Brain microvascular endothelial cell (primary cell): ENCODE measurements at places on chromosomes 7 and 10.

DNA sequence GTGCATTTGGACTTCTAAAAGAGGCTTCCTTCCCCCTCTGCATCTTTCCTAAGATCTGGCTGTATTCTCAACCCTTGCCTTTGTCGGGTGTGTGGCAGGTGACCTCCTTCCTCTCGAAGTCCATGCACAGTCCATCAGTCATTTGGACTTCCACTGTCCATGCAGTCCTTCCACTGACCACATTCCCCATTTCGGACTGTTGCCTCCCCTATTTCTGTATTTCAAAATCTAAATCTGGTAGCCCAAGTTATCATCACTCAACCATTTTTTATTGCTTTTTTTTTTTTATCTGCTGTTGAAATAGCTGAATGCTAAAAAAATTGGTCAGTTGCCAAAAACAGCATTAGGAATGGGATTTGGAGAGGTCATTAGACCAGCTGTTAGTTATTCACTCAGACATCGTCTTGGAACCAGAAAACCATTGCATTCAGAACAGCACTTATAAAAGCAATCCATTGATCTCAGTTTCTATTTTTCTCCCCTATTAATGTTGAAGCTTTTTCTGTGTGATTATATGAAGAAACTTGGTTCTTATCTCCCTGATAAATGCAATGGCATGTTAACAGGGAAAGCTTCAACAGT, 575.6 kb downstream of the KIF20B start:
- DNase-seq, result peak; percentile 9

- DNase-seq, result peak; percentile 86
These were observed 50.6 kb downstream of the PRTFDC1 start for GRCh38 chr10:24901686-24902399.

- no peak for DNase-seq
These were observed 266.7 kb upstream of the PHF14 start for GRCh38 chr7:10706875-10707493.

- peak; percentile 62 for DNase-seq
These were observed 202.8 kb downstream of the IPMK start for GRCh38 chr10:58064714-58065528.

- no peak for DNase-seq
These were observed 66.1 kb downstream of the FOXL3 start for GRCh38 chr7:356087-356486.

GRCh38 chr7:80060218-80060806, 74.3 kb upstream of the GNAI1 start:
- no peak for DNase-seq

GRCh38 chr7:96055717-96056116, 266.2 kb downstream of the SLC25A13 start:
- DNase-seq, result no peak

- peak; percentile 29 for DNase-seq
These were observed 2.9 kb upstream of the ZNF467 start for GRCh38 chr7:149776289-149776688.

DNA sequence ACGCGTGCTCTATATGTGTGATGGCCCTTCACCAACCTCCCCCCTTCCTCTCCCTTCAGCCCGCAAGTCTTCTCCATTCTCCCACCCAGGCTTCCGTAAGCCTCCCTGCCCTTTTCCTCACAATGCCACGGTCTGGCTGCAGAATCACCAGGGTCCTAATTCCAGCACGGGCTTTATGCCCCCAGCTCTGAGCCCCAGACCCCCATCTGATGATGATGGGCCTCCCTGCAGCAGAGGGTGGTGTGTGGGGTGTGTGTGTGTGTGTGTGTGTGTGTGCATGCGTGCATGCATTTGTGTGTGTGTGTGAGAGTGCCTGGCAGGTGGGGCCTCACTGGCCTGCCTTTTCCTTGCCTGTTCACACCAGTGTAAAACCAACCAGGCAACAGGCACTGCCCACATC, 109.9 kb downstream of the OAT start:
- DNase-seq, result no peak

DNA sequence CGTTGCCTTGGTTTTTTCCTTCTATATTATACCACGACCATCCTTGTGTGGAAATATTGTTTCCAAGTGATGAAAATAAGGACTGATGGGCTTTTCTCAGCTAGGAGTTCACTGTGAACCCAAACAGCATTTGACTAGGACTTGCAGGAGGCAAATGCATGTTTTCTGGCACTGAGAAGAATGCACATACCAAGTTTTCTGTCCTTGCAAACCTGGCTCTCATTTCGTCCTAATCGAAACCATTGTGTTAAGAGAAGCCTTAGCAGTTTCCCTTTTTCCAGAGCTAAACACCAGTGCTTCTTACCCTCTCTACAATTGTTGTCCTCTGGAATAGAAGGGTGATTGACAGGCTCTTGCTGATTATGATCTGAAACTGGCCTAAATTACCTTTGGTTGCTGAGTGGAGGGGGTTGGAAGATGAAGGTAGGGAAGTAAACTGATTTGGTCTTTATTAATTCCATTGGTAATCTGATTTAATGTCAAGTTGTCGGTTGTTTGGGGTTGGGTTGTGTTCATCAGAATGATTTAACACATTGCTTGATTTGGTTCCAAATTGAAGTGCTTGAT, 33.1 kb upstream of the ELMO1 start:
- no peak for DNase-seq
